ENCODE measurements at places on chromosomes 13 and 19. TPM values are rescaled to one million over a fixed set of nuclear protein-coding genes. Genes with fewer than 3 reads are reported as not detected.

The CUL4A gene
- total RNA-seq: 91.0 TPM

The TYK2 gene
- total RNA-seq: 56.3 TPM

The NTF4 gene
- not detected for total RNA-seq

The WDR88 gene
- total RNA-seq: under 0.01 TPM

All from dermis lymphatic vessel endothelial cell (primary cell).